ENCODE measurements at places on chromosomes 12 and 14. TPM values are rescaled to one million over a fixed set of nuclear protein-coding genes. Genes with fewer than 3 reads are reported as not detected.

The DPPA3 gene
- total RNA-seq: not detected

The RTL1 gene
- total RNA-seq: not detected

The ZDHHC22 gene
- total RNA-seq: not detected

The ASCL1 gene
- not detected for total RNA-seq

The KRT83 gene
- total RNA-seq: not detected

The PLCZ1 gene
- total RNA-seq: not detected

The IL31 gene
- not detected for total RNA-seq

The GALNT6 gene
- 10.2 TPM for total RNA-seq

The TGM1 gene
- total RNA-seq: 1.1 TPM

Data from articular chondrocyte of knee joint (primary cell).